Naive thymus-derived CD4-positive, alpha-beta T cell (primary cell): ENCODE measurements at places on chromosomes 5 and 9. TPM values are rescaled to one million over a fixed set of nuclear protein-coding genes. Genes with fewer than 3 reads are reported as not detected.
A peak's percentile ranks its signal among the peaks of the same experiment; 100 is the strongest.

- DNase-seq: no peak
- H3K27me3 ChIP-seq: no peaks in the 10 kb centered on the region
- H3K4me3 ChIP-seq: no peak overlapping the region
- H3K27ac ChIP-seq: no peak overlapping the region
- no peaks in the 10 kb centered on the region for H3K36me3 ChIP-seq
- H3K4me1 ChIP-seq: no peaks in the 10 kb centered on the region
Observed at GRCh38 chr5:74356009-74356695, 284.4 kb downstream of the ENC1 start.

TSLP gene
- not detected for total RNA-seq

IRX1 gene
- not detected for total RNA-seq

GRCh38 chr5:74570250-74570649 lies 70.3 kb downstream of the ENC1 start:
- no peak overlapping the region for H3K4me3 ChIP-seq
- H3K4me1 ChIP-seq: no peaks in the 10 kb centered on the region
- no peaks in the 10 kb centered on the region for H3K36me3 ChIP-seq
- no peak overlapping the region for H3K27ac ChIP-seq

TAF11L5 gene
- total RNA-seq: not detected

- no peak overlapping the region for H3K4me3 ChIP-seq
- H3K27ac ChIP-seq: no peak overlapping the region
- H3K27me3 ChIP-seq: no peaks in the 10 kb centered on the region
- DNase-seq: no peak
- H3K4me1 ChIP-seq: no peaks in the 10 kb centered on the region
- H3K36me3 ChIP-seq: no peaks in the 10 kb centered on the region
Observed at GRCh38 chr9:18167733-18168132, 306.2 kb upstream of the ADAMTSL1 start.

- peaks cover 11% of the 10 kb centered on the region for H3K36me3 ChIP-seq
- H3K27ac ChIP-seq: no peak overlapping the region
- H3K27me3 ChIP-seq: no peaks in the 10 kb centered on the region
- no peak overlapping the region for H3K4me3 ChIP-seq
Observed at GRCh38 chr5:69129413-69129812, 35.6 kb downstream of the SLC30A5 start.

DNA sequence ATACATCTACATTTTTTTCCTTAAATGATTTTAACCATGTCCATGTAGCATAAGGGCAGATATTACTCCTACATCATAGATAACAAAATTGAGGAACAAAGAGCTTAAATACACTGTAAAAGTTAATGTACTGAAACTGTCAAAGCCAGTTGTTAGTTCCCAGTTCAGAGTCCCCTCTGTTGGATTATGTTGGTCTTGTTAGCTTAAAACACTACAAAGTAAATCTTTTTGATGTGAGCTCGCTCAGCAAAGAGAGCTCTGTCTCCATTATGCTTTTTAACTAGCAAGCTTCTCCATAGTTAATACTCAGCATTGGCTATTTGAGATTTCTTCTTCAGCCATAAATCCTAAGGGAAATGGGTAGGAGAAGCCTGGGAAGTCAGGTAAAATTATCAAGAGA lies 149.1 kb downstream of the ADAMTS6 start:
- H3K27ac ChIP-seq: no peak overlapping the region
- H3K27me3 ChIP-seq: no peaks in the 10 kb centered on the region
- no peak overlapping the region for H3K4me3 ChIP-seq
- H3K4me1 ChIP-seq: no peaks in the 10 kb centered on the region
- DNase-seq: no peak
- no peaks in the 10 kb centered on the region for H3K36me3 ChIP-seq

- DNase-seq: no peak
- H3K27me3 ChIP-seq: no peaks in the 10 kb centered on the region
- H3K36me3 ChIP-seq: no peaks in the 10 kb centered on the region
- peak overlapping the region; percentile 83 for H3K27ac ChIP-seq
Observed at GRCh38 chr5:75335952-75336614, 937 bp upstream of the HMGCR start.

GRM6 gene
- not detected for total RNA-seq

- no peaks in the 10 kb centered on the region for H3K36me3 ChIP-seq
- H3K27ac ChIP-seq: no peak overlapping the region
- H3K27me3 ChIP-seq: no peaks in the 10 kb centered on the region
- H3K4me1 ChIP-seq: peaks cover 16% of the 10 kb centered on the region
- no peak for DNase-seq
Observed at GRCh38 chr9:133958756-133959155, 33.4 kb downstream of the VAV2 start.

GMCL2 gene
- total RNA-seq: not detected

PPP3R2 gene
- not detected in 2 replicates for total RNA-seq

GRCh38 chr9:19746223-19746622 lies 42.6 kb downstream of the SLC24A2 start:
- no peaks in the 10 kb centered on the region for H3K27me3 ChIP-seq
- no peak overlapping the region for H3K4me3 ChIP-seq
- no peak for DNase-seq
- no peak overlapping the region for H3K27ac ChIP-seq
- no peaks in the 10 kb centered on the region for H3K4me1 ChIP-seq
- no peaks in the 10 kb centered on the region for H3K36me3 ChIP-seq

GRCh38 chr9:89380437-89381307 lies 62.4 kb downstream of the SECISBP2 start:
- no peaks in the 10 kb centered on the region for H3K27me3 ChIP-seq
- no peak overlapping the region for H3K4me3 ChIP-seq
- peaks cover 48% of the 10 kb centered on the region for H3K36me3 ChIP-seq
- DNase-seq: no peak
- H3K4me1 ChIP-seq: peaks cover 12% of the 10 kb centered on the region
- H3K27ac ChIP-seq: peak overlapping the region; percentile 65

DNA sequence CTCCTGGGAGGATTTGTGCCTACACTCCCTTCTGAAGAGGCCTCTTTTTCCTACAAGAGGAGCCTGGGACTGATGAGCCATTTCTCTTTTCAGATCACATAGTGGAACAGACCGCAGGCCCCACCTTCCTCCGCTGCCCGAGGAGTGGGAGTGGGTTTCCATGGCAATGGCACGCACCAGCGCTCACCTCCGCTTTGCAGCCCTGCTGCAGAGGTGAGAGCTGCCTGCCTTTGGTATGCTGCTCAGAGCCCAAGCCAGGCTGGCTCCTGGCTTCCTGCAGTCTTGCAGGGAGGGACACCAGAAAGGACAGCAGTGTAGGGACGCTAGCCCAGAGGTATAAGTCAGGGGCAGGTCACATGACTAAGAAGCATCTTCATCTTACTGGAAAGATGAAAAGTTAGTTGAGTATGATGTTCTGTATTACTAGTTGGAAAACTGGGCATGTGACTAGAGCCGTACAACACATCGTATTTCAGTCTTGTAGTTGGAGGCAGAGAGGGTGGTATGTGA lies 12.4 kb downstream of the PTTG1 start:
- H3K36me3 ChIP-seq: no peaks in the 10 kb centered on the region
- H3K27me3 ChIP-seq: no peaks in the 10 kb centered on the region
- no peak overlapping the region for H3K4me3 ChIP-seq
- DNase-seq: no peak
- no peak overlapping the region for H3K27ac ChIP-seq
- no peaks in the 10 kb centered on the region for H3K4me1 ChIP-seq

MSX2 gene
- total RNA-seq: not detected

DNA sequence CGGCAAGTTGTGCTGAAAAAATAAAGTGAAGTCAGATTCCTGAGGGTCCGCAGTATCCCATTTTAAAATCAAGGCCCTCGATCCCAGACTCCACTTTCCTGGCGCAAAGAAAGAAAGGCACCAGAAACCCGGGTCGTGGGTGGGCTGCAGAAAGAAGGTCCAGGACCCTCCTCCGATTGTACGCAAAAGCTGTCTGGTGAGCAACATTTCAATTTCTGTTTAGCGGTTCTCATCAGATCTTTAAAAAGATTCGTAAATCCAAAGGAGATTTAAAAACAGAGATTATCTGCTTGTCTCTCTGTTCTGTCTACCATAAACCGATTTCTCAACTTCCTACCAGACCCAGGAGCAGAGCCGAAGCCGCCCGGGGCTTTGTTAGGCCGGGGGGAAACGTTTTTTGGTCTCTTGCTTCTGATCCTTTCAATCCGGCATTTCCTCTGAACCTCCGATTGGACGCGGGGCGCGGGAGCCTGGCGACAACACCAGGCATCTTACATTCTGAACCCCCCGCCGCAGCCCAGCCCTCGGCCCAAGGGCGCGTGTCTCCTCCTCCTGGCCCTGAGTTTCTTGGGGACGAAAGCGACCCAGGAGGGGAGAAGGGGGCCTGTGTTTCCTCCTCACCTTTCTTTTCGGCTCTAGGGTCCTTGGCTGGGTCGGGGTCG lies 746 bp downstream of the NKX2-5 start:
- no peak overlapping the region for H3K27ac ChIP-seq
- H3K36me3 ChIP-seq: no peaks in the 10 kb centered on the region
- no peaks in the 10 kb centered on the region for H3K4me1 ChIP-seq
- H3K4me3 ChIP-seq: no peak overlapping the region
- DNase-seq: no peak

SCGB3A2 gene
- total RNA-seq: not detected

DNA sequence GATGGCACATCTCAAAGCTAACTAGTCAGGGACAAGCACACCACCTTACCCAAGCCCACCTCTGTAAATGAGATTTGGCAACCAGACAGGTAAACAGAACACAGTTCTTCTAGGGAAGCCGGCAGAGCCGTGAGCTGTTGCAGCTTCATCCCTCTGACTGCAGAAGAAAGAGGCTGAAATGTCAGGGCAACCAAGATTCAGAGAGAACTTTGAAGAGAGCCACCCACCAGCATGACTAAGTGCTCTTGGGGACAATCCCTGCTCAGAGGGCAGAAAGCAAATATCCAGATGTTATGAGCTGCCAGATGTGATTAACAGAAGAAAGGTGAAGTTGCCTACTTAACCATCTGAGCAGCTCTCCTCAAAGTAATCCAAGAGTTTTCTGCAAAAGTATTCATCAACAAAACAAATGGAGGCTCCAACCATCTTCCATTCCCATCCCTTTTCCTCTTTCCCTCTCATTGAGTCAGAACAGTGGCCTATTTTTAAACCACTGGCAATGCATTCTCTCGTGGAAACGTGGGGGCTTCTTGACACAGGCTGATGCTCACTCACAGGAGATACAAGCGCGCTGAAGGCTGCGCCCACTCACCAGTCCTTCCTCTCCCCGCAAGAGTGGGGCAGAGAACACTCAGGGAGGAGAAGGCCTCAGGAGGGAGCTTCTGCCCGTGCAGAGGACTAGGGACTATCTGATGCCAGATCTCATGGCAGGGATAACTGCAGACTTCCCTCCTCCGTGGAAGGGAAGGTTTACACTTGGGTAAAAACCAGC lies 57.1 kb downstream of the SLIT3 start:
- H3K27ac ChIP-seq: no peak overlapping the region
- DNase-seq: no peak
- H3K4me1 ChIP-seq: no peaks in the 10 kb centered on the region
- H3K4me3 ChIP-seq: no peak overlapping the region

DNA sequence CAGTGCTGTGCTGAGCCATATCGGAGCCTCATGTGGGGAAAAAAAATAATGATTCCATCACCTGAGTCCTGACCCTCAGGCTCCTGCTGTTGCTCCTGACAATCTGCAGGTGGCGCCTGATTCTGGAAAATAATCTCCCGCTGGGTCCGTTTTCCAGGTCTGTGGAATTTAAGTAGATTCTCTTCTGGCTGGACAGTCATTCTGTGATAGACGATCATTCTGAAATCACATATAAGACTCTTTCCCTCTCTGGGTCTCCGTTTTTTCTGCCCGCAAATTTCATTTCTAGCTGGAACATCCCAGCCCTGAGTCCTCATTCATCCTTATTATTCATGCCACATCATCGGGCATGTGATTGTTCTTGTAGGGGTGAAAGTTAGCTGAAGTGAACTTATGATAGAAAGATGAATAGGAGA lies 22.1 kb upstream of the STXBP1 start:
- no peak overlapping the region for H3K4me3 ChIP-seq

GRCh38 chr5:133154274-133155075 lies 102.7 kb downstream of the HSPA4 start:
- no peak overlapping the region for H3K4me3 ChIP-seq
- no peaks in the 10 kb centered on the region for H3K36me3 ChIP-seq
- no peaks in the 10 kb centered on the region for H3K27me3 ChIP-seq
- H3K4me1 ChIP-seq: no peaks in the 10 kb centered on the region

- H3K4me1 ChIP-seq: no peaks in the 10 kb centered on the region
- no peaks in the 10 kb centered on the region for H3K36me3 ChIP-seq
- H3K27ac ChIP-seq: no peak overlapping the region
- no peak for DNase-seq
- no peak overlapping the region for H3K4me3 ChIP-seq
- H3K27me3 ChIP-seq: no peaks in the 10 kb centered on the region
Observed at GRCh38 chr5:31049936-31050704, 143.4 kb upstream of the CDH6 start.

MYOT gene
- total RNA-seq: not detected

GRCh38 chr9:84975926-84976325 lies 306.4 kb downstream of the NTRK2 start:
- H3K27ac ChIP-seq: no peak overlapping the region
- no peaks in the 10 kb centered on the region for H3K27me3 ChIP-seq
- no peaks in the 10 kb centered on the region for H3K36me3 ChIP-seq
